ENCODE measurements at places on chromosomes 7 and 10. TPM values are rescaled to one million over a fixed set of nuclear protein-coding genes. Genes with fewer than 3 reads are reported as not detected.

The TMEM196 gene
- not detected for total RNA-seq

The LRRN3 gene
- 0.15 TPM for total RNA-seq

The HKDC1 gene
- not detected for total RNA-seq

The SKIDA1 gene
- total RNA-seq = 0.46 TPM

The MET gene
- 77.7 TPM for total RNA-seq

The BTBD16 gene
- total RNA-seq = not detected

The GPR85 gene
- total RNA-seq = 1.2 TPM

The SLC13A4 gene
- total RNA-seq = not detected

The OPN1SW gene
- total RNA-seq = not detected

The RSPH10B2 gene
- not detected for total RNA-seq

The NXPH1 gene
- total RNA-seq = not detected

The HOXA2 gene
- total RNA-seq = 0.15 TPM

The TAS2R41 gene
- not detected for total RNA-seq

The CTTNBP2 gene
- 0.32 TPM for total RNA-seq

The GIMAP7 gene
- 46.1 TPM for total RNA-seq

The FBXO24 gene
- total RNA-seq = 0.15 TPM

The AOC1 gene
- not detected for total RNA-seq

The CUBN gene
- total RNA-seq = 4.9 TPM

The SFTPA1 gene
- total RNA-seq = not detected

The EPO gene
- not detected for total RNA-seq

The CFAP70 gene
- 0.30 TPM for total RNA-seq

The MYL10 gene
- not detected for total RNA-seq

The SPRN gene
- total RNA-seq = not detected

The CHST15 gene
- 15.5 TPM for total RNA-seq

Data from epithelial cell of umbilical artery (primary cell).